ENCODE measurements at places on chromosomes 6 and 20. TPM values are rescaled to one million over a fixed set of nuclear protein-coding genes. Genes with fewer than 3 reads are reported as not detected.

DNA sequence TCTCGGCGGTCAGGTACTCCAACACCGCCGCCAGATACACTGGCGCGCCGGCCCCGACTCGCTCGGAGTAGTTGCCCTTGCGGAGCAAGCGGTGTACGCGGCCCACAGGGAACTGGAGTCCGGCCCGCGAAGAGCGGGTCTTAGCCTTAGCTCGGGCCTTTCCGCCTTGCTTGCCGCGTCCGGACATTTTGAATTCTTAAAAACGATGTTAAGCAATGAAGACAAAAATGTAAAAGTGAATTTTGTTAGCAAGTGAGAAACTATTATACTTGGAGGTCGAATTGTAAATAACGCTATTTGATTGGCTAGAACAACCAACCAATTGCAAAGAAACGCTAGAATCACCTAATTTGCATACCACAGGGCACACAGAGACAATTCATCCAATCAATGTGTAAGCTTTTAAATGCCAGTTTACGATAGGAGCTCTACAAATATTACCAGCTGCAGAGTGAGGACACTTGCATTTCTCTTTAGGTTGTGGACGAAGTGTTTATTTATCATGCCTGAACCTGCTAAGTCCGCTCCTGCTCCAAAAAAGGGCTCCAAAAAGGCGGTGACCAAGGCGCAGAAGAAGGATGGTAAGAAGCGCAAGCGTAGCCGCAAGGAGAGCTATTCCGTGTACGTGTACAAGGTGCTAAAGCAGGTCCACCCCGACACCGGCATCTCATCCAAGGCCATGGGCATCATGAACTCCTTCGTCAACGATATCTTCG, 112.0 kb downstream of the HFE start:
- peak; percentile 90 for DNase-seq

DNA sequence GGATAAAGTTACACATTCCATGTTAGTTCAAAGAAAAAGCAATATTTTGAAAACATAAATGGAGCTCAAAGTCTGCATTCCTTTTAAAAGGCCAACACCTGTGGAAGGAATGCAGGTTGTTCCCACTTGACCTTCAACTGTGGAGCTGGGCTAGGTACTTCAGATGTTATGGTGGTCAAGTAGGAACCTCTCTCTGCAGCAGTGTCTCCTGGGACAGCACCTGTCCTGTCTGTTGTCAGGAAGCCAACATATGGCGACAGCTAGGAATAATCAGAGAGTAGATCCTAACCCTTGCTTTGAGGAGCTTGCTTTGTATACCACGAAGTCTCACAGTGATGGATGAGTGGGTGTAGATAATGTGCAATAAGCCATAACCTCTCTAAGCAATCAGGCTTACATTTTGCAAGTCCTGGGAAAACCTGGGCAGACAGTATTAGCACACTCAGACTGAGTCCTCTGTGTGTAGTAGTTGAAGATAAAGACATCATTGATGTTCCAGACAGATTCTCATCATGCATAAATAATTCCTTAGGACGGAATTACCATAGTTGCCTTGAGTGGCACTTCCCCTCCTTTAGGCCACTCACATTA, 347.5 kb downstream of the PRL start:
- no peak for DNase-seq

GRCh38 chr20:48668451-48668946, 159.3 kb downstream of the PREX1 start:
- DNase-seq = peak; percentile 56

GRCh38 chr6:41733360-41733706, 2.1 kb downstream of the TFEB start:
- no peak for DNase-seq

- DNase-seq = no peak
Observed at GRCh38 chr20:37345339-37346235, at the start of gene SRC. TSS of gene SRC (plus strand) at chr20:37346140. CDS start at chr20:37384154, 38,014 bp downstream.

- DNase-seq = peak; percentile 48
Observed at GRCh38 chr6:73610444-73611275, 43.1 kb downstream of the SLC17A5 start.

- DNase-seq = no peak
Observed at GRCh38 chr6:71393471-71393870, 104.9 kb downstream of the OGFRL1 start.

DNA sequence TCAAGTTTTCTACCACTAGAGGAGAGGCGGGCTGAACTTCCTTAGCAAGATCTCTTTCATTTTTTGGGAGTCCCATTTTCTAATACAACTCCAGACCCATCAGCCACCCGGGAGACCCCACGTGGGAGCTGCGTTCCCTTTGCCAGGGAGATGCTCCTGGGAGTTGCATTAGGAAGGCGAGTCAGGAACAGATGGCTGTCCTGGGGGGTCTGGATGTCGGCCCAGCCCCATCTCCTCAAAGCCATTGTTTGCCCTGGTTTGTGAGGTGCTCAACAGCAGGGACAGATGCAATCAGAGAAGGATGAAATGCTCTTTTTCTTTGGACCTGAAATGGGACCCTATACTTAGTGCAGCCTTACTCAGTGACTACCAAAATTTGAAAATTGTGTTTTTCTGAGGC, 39.4 kb downstream of the CARMIL1 start:
- DNase-seq = no peak

GRCh38 chr20:45036044-45036755, 64.7 kb downstream of the KCNS1 start:
- DNase-seq = no peak

DNA sequence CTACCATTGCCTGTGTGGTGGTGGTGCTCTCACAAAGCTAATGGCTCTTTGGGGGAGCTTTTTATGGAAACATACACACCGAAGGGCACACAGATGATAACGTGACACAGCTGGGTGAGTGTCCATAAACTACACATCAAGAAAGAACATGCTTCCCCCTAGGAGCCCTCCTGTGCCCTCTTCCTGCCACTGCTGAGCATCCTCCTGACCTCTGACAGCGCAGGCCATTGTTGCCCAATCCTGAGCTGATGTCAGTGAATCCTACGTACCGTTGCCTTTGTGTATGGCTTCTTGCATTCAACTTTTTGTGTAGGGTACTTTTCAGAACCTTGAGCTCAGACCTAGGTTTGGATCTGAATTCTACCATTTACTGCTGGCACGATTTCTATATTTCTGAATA, 65.8 kb upstream of the SLC22A1 start:
- no peak for DNase-seq

- DNase-seq = no peak
Observed at GRCh38 chr6:159959165-159959975, 9.5 kb upstream of the IGF2R start.

- no peak for DNase-seq
Observed at GRCh38 chr6:72850469-72850868, 228.6 kb downstream of the KCNQ5 start.

- no peak for DNase-seq
Observed at GRCh38 chr6:1901556-1901955, 291.8 kb downstream of the FOXC1 start.

- no peak for DNase-seq
Observed at GRCh38 chr6:3795836-3796718, 44.6 kb upstream of the PXDC1 start.

- no peak for DNase-seq
Observed at GRCh38 chr20:33481431-33481941, 8.4 kb upstream of the CBFA2T2 start.

DNA sequence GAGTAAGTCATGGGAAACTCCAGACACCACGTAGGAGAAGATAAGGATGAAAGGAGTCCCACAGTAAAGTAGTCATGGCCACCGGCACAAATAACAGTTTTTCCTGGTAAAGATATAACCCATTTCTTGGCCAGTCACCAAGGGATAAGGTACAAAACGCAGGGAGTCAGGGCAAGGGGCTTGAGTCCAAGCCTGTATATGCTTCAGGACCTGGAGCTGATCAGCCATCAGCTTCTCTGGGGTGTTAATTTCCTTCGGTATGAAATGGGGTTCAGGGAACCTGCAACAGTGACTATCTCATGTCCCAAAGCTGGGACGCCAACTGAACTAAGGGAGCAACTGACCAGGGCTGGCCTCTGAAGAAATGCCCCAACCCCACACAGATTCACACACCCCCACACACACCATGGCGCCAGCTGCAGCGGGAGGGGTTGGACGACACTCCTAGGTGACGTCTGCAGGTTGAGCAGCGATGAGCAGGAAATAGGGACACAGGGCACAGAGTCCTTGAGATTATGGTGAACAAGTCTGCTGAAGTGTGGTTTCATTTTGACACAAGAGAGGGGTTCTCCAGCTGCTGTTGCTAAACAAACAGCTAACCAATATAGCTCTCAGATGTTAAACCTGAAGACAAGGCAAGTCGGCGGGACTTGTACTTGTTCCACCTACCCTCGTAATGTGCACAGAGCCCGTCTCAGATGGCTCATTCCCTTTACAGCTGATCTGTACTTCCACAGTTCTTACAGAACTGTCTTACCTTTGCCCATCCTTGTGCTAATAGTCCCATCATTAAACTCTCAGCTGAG, 7.4 kb upstream of the ADTRP start:
- no peak for DNase-seq

GRCh38 chr6:111481836-111482187, 1.2 kb downstream of the REV3L start:
- peak; percentile 69 for DNase-seq

GRCh38 chr6:128242765-128243403, 277.5 kb downstream of the PTPRK start:
- no peak for DNase-seq

GRCh38 chr6:37536491-37537190, 36.9 kb upstream of the CCDC167 start:
- DNase-seq = no peak

GRCh38 chr6:39688494-39688893, 36.7 kb downstream of the KIF6 start:
- DNase-seq = no peak

DNA sequence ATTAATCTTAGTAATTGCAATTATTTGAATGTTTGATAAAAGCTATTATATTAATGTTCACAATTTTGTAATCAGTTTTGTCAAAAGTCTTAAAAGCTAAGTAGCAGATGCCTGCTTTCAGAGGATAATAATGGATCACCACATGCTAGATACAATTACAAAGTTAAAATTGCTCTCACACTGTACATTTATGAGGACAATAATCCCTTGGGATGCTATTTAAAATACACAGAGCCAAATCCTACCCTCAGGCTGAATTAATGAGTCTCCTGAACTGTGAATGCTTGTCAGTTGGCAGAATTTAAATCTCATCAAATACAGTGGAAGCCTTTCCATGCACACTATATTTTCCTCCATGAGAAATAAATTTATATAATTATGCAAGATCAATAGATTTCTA, 153.3 kb upstream of the SYNCRIP start:
- DNase-seq = no peak

- no peak for DNase-seq
Observed at GRCh38 chr6:104682722-104683643, 176.7 kb downstream of the HACE1 start.

GRCh38 chr6:32107406-32107805, 1.7 kb downstream of the TNXB start:
- no peak for DNase-seq

DNA sequence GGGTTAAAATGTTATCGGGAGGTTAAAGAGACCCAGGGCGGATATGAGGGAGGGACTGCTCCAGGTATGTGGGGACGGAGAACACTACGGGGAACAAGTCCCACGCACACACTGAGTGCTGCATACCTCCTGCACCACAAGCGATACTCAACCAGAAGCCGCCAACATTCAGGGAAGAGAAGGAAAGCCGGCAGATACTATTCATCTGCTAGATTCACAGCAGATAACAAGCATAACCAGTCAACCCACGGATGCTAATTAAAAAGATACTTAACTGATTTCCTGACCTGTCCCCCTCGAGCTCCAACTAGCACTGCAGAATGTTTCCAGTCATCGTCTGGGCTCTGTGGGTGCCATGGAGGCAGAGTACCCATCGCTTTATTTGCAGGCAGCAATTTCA, 45.1 kb upstream of the RPS6KA2 start:
- DNase-seq = no peak

DNA sequence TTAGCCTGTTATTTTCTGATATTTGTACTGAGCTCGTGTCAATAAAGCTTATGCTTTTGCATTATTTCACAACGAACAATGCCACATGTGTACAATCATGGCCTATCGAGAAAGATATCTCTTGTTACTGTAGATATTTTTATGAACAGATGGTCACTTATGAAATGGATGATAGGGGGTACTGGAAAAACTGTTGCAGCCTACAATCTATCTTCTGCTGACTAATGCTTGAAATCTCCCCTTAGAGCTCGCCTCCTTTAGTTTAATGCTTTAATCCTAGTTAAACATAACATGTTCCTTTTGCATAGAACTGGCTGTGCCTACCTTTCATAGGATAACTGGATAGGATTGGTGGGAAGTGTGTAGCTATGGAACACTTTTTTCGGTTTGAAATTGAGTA, 296.2 kb downstream of the FARS2 start:
- no peak for DNase-seq

DNA sequence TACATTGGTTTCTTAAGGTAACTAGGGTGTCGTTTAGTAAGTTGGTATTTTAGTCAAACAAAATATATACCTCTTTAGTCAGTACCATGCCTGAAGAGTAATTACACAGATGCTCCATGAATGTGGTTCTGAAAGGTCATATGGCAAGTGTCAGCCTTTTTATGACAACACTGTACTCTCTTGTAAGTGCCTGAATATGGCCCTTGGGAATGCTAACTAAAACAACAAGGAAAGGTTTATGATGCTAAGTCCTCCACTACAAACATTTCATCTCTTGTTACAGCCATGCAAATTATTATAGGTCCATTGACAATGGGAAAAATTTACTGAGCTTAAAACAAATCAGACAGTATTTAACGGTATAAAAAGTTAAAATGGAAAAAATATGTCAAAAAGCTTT, 39.0 kb upstream of the SUPT3H start:
- no peak for DNase-seq

DNA sequence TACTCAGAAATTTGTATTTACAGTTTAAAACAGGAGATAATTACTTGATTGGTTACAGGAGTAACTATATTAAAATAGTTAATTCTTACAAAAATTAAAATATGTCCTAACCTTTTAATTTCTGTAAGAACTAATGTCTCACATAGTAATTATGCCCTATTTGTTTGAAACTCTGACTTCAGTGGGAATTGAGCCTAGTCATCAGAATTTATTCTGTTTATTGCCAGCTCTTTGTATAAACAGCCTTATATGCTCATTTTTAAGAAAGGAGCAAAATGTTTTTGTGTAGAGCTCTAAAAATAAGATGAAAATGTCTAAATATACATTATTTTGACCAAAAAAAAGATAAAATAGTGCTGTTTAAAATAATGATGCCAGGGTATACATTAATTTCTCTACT, 21.5 kb downstream of the TRMT11 start:
- no peak for DNase-seq

KIF3B gene
- polyA plus RNA-seq = 42.7 TPM

ESR1 gene
- polyA plus RNA-seq = 2.7 TPM

SSTR4 gene
- polyA plus RNA-seq = not detected

SAMD5 gene
- polyA plus RNA-seq = 12.1 TPM

CASS4 gene
- 3.5 TPM for polyA plus RNA-seq

TBX18 gene
- polyA plus RNA-seq = 7.6 TPM

C6orf52 gene
- polyA plus RNA-seq = 5.4 TPM

PAK1IP1 gene
- polyA plus RNA-seq = 20.0 TPM

NRSN1 gene
- 0.88 TPM for polyA plus RNA-seq

PI3 gene
- polyA plus RNA-seq = 0.27 TPM

Measured in left renal cortex interstitium (tissue), 4 donors.